ENCODE measurements at places on chromosomes 5 and 9.
A peak's percentile ranks its signal among the peaks of the same experiment; 100 is the strongest.

DNA sequence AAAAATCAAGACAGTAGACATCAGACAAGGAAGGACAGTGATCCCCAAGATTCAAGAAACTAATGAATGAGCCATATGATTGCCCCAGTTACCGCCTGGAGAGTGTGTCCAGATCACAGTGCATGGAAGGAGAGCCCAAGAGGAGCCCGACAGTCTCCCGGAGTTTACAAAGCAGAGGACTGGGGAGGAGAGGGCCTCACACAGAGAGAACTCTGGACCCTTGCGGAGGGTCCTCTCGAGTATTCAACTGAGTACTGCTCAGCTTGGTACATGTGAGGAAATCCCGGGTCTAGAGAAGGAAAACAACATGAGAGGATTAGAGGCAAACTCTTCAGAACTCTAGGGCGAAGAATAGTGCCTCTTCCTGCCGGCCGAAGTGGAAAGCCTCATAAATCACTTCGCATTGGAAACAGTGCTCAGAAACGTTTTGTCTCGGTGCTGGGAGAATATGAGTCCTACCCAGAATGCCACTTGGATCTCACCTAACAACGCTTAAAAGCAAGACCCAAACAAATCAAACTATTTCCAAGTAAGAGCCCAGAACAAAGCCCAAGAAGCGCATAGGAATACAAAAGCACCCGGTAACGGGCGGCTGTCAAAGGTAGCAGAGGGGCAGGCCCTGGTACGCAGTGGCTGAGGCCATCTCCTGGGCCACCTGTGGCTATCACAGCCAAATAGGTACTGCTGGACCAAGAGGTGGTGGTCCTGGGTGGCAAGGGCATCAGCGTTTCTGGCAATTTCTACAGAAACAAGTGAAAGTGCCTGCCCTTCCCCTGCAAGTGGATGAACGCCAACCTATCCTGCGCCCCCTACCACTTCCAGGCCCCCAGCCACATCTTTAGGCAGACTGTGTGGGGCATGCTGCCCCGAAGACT, 36.0 kb downstream of the FAM78A start:
- peak; percentile 64 for DNase-seq

- no peak for DNase-seq
Measured at GRCh38 chr5:37932450-37932849, 92.6 kb upstream of the GDNF start.

GRCh38 chr9:79165020-79165780, 406.6 kb upstream of the TLE4 start:
- no peak for DNase-seq

- no peak for DNase-seq
Measured at GRCh38 chr9:83287021-83287420, 224.1 kb upstream of the RASEF start.

GRCh38 chr5:172005708-172006320, 624 bp downstream of the FBXW11 start:
- DNase-seq = peak; percentile 80

- DNase-seq = no peak
Measured at GRCh38 chr9:91764661-91765060, 185.4 kb downstream of the ROR2 start.

- DNase-seq = peak; percentile 68
Measured at GRCh38 chr9:2875218-2875977, 31.5 kb upstream of the PUM3 start.

DNA sequence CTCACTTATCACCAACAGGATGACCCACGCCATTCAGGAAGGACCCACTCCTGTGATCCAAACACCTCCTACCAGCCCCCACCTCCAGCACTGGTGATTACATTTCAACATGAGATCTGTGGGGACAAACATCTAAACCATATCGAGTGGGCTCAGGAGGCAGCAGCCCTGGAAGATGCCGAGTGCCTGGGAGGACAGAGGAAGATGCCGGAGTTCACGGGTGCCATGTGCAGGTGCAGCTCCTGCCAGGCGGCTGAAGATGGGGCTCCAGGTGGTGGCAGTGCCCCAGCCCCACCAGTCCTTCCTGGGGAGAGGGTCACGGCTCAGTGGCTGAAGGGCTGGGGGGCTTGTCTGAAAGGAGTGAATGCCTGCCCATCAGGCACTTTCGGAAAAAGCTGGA, 6.1 kb upstream of the CEP72 start:
- peak; percentile 65 for DNase-seq

- no peak for DNase-seq
Measured at GRCh38 chr9:14030375-14031059, 283.4 kb downstream of the NFIB start.

GRCh38 chr5:96714951-96715451, 52.8 kb downstream of the CAST start:
- DNase-seq = no peak

GRCh38 chr5:127766676-127767335, 63.6 kb downstream of the CCDC192 start:
- no peak for DNase-seq

DNA sequence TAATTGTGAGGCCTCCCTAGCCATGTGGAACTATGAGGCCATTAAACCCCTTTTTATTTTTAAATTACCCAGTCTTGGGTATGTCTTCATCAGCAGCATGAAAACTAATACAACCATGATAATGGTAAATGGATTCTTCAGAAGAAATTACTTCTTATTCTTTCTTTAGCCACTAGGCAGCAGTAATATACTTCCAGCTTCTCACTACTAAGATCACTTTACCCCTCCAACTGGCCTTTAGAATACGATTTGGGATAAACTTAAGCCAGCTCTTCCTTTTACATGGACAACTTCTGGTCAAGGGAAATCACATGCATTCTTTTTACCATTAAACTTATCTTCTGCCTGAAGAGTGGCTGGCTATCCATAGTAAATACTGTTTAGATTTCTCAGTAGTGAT, 355.4 kb downstream of the MAN2A1 start:
- no peak for DNase-seq

GRCh38 chr5:16593628-16594027, 23.2 kb downstream of the RETREG1 start:
- no peak for DNase-seq

GRCh38 chr9:16152276-16153101, 599.6 kb downstream of the CCDC171 start:
- no peak for DNase-seq

DNA sequence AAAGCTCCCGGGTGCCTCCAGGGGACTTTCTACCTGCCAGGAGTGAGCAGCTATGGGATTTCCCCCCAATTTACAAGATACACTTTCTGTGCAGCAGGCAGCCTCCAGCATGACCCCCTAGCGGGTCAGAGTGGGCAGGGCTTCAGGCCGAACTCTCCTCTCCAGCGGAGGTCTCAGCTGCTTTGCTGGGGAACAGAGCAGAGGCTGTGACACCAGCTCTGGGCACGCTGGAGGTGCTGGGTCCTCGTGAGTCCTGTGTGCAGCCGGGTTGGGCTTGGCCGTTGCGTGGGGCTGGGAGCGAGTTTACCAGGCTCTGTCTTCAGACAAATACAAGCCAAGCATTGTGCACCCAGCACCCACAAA, 2.9 kb downstream of the NRARP start:
- no peak for DNase-seq

- DNase-seq = peak; percentile 52
Measured at GRCh38 chr5:132475987-132476875, 14.3 kb downstream of the IRF1 start.

- no peak for DNase-seq
Measured at GRCh38 chr5:135157421-135158313, 123.6 kb upstream of the PITX1 start.

DNA sequence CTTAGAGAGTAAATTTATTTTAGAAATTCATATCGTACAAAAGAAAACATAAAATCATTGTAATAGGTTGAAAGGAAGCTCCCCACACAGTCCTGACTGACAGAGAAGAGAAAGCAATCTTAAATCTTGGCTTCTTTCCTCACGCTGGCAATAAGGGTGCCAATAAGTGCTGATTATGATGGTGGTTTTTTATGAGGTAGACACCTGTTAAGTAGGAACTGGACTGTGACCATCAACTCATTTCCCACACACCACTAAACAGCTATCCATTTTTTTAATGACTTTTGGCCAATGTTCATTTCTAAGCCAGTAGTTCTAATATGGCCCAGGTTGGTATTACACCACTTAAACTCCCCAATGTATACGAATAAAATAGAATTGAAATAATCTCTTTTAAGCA, 893.5 kb upstream of the NUDT12 start:
- no peak for DNase-seq

GRCh38 chr9:123359106-123359505, 3.1 kb downstream of the CRB2 start:
- DNase-seq = no peak

DNA sequence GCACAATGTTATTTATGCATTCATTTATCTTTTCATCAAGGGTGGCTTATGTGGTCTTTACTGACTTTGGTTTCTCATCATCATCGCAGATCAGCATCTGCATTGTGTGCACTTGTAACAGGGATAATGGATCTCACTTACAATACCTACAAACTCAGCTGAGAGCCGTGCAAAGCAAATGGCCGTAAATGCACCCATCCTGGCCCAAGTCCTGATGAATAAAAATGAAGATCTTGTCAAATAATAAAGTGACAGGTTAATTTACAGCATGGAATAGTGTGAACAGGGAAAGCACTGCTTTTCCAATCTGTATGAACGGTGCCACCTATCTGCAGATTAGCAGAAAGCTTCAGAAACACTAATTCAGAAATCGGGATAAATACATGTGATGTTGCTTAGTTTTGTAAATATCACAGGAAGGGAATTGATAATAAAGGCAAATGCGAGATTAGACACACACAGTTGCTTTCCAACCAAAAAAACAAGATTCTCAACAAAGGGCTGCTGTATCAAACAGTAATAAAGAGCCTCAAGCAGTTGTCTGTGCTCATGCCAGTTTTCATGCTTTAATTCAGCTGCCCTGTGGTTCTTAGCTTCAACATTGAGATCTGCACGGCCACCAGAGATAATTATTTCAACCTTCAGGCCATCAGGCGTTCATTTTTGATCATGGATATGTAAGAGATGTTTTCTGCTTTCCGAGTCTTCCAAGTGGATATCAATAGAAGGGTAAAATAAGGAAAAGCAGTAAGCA, 153.4 kb upstream of the POU5F2 start:
- DNase-seq = no peak

- no peak for DNase-seq
Measured at GRCh38 chr5:137836997-137837396, 30.7 kb upstream of the MYOT start.

- DNase-seq = no peak
Measured at GRCh38 chr5:23405316-23406068, 101.9 kb upstream of the PRDM9 start.

GRCh38 chr5:149053072-149053695, 9.7 kb downstream of the SH3TC2 start:
- DNase-seq = no peak

GRCh38 chr9:84620338-84620737, 49.2 kb upstream of the NTRK2 start:
- no peak for DNase-seq

DNA sequence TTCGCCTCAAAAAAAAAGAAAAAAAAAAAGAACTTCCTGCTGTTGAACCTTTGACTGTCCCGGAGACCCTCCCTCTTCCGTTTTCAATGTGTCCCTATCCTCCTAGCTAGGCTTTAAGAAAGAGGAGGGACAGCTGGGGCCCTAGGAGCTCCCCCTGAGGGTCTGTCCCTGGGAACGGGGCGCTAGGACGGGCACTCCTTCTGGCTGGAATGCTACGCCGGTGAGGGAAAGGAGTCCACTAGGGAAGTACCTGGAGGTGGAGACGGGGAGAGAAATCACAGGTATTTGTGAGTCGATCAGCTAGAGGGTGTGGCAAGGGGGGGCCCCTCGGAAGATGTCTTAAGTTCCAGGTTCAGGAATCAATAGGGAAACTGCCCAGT, 4.6 kb downstream of the SIT1 start:
- DNase-seq = no peak

- DNase-seq = peak; percentile 15
Measured at GRCh38 chr5:135842737-135843136, 8.3 kb downstream of the SLC25A48 start.

DNA sequence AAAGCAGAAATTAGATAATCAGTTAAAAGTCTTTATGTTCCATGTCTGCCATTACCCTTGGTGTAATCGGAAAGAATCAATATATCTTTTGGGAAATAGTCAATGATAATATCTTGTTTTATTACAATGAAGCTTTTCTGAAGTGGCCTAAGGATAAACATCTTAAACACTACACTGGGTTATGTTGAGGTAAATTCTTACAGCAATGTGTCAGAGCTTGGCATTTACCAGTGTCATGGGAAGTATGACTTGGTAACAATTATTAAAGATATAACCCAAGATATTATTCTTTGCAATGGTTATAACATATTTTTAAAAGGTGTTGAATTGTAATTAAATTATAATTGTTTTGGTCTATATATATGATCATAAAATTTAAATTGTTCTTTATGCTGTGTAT, 84.7 kb downstream of the CFAP95 start:
- DNase-seq = no peak

DNA sequence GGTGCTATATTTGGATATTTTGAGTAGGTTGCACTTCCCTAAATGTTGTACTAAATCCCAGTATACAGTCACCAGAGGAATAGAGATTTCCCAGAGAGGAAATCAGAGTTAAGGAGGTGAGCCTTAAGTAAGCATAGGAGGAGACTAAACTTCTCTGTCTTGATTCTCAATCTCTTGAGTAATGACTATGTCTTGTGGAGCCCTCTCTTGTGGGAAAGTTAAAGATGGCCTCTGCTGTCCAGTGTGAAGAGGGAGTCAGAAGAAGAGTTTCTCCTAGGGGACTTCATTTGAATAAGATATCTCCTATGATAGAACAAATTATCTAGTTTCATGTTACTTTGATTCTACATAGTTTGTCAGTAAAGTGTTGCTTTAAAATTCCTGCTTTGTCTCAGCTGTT, 502.5 kb downstream of the PDE4D start:
- DNase-seq = no peak

DNA sequence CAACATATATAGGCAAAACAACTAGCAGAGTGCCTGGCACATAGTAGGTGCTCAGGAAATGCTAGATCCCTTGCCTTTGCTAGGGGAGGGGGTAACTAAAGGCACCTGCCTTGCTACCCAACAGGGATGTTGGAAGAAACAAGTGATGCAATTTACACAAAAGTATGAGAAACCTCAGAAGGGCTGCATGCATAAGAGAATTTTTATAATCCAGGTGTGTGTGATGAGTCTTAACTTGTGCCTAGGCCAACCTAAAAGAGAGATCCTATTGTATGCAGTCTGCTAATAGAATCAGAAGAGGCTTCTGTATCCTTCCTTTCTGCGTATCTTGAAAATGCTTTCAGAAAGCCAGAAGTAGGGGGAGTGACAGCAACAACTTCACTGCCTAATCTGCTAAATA, 135.9 kb downstream of the SLIT3 start:
- DNase-seq = no peak

DNA sequence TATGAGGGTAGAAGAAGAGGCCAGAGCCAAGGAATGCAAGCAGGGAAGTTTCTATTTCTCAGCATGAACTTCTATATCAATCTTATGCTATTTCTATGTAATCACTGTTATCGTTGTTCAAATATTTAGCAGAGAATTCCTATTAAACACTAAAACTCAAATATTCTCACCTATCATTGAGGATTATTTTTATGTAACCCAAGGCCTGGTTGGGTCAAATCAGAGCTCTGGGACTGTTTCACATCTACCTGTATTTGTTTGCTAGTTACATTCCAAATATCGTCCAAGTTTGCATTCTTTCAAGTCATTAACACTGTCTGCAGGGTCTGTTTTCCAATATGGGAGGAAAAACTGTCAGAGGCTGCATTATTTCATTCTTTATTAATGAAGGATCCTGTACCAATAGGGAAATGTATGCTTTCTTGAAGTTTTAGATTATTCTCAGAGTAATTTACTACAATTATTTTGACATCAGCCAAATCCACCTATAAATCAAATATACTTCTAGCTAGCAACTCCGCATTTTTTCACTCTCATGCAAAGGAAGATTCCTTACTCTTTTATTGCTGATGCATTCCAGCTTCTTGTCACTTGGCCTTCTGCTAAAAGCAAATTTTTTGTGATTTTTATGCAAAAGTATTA, 52.2 kb downstream of the LURAP1L start:
- DNase-seq = no peak
